Sigmoid colon (tissue), 7 donors: ENCODE measurements at places on chromosomes 2 and 18. TPM values are rescaled to one million over a fixed set of nuclear protein-coding genes. Genes with fewer than 3 reads are reported as not detected.

The PROC gene
- total RNA-seq, result not detected

The SIX3 gene
- not detected for total RNA-seq

The THSD7B gene
- 0.71 TPM for total RNA-seq

The RUFY4 gene
- 0.55 TPM for total RNA-seq

The CRYGD gene
- not detected for total RNA-seq

The COL3A1 gene
- 402 TPM for total RNA-seq

The PRSS56 gene
- total RNA-seq, result not detected

The TGIF1 gene
- total RNA-seq, result 51.3 TPM

The RAMP1 gene
- total RNA-seq, result 476 TPM

DNA sequence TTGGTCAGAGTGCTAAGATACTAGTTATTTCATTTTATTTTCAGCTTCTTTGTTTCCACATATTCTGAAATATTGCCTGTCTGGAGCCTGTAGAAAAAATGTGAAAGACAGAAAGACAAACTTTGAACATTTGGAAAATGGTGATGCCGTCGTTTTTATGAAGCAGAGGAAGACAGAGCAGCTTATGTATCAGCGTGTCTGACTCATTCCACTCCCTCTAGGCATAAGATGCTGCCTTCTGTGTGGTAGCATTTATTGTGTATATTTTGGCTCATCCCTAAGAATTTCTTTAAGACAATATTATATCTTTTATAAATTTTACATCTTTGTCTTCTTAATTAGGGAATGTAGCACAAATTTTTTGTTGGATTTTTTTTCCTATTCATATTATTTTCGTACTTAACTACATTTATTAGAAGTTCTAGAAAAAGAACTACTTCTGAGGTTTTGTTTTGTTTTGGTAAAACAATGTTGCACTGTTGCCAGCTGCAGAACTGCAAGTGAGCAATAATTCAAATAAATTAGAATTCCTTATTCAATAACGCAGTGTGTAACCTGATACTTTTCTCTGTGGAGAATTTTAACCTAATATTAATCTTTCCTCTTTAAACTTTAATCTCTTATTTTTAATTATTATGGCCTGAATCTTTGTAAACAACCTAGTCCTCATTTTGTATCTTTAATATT lies 300.4 kb downstream of the ZNF407 start:
- DNase-seq, result no peak

DNA sequence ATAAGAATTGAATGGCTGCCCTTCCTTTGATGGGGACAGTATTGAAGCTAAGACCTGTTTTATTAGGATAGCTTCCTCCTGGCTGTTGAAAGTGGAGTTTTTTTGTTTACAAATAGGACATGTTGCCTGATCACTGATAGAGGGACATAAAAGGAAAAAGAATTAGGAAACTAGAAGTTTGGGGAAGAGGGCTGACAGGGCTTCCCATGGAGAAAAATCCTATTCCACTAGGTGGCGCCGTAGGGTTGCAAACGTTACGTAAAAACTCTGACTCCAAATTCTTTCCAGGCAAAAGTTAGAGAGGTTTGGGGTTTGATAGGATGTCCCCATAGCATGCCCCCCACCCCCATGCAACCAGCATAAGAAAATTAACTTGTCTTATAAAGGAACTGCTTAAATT lies 11.1 kb upstream of the RBFA start:
- no peak for DNase-seq

GRCh38 chr18:49030692-49031443 lies 80.1 kb upstream of the SMAD7 start:
- no peak for DNase-seq

- no peak for DNase-seq
Measured at GRCh38 chr2:20928617-20929016, 105.7 kb upstream of the LDAH start.

DNA sequence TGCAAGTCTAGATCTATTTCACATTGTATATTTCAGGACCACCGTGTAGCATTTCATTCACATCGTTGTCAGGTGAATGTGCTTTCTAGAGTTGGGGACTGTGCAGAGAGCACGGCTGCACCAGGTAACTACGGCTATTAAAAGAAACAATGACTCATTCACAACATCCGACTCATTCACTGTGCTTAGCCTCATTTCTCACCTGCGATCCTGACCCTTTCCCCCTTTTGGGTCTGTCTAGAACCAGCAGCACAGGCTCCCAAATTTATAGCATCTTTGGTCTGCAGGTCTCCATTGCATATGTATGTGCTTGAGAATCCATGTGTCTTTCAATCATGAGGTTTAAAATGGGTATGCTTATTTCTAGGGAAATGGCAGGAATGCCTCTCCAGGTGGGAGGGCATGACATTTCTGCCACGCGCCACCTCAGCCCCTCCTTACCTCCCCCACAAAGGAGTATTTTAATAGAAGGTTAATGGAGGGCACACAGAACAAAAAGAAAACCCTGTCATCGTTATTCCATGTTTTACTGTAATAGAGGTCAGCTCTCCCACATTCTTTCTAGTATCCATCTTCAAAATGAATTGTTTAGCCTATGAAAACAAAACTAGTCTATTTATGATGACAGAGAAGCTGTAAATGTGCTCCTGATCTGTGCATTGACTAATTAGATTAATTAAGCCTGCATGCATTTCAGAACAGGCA lies 246.7 kb upstream of the EPHA4 start:
- no peak for DNase-seq

DNA sequence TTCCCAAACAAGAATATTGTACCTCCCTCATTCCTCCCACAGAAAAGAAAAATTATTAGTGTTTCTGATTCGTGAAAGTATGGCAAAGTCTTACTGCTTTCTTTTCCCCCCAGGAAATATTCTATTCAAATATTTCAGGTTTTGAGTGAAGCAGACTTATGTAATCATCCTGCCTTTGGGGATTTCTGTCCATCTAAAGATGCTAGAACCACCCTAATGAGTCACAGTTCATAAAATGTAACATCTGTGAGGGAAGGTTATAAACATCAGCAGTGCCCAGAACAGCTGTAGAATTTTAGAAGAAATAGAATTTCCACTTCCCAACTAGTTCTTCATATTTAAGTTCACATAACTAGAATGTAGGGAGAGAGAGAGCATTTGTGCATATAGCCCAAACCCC lies 39.0 kb downstream of the EEF1B2 start:
- no peak for DNase-seq

GRCh38 chr2:135997380-135997779 lies 12.0 kb upstream of the DARS1 start:
- DNase-seq, result no peak

- DNase-seq, result peak; percentile 92
Measured at GRCh38 chr2:1591978-1592907, 152.1 kb downstream of the PXDN start.

GRCh38 chr2:23606968-23607367 lies 222.0 kb downstream of the KLHL29 start:
- DNase-seq, result peak; percentile 27

DNA sequence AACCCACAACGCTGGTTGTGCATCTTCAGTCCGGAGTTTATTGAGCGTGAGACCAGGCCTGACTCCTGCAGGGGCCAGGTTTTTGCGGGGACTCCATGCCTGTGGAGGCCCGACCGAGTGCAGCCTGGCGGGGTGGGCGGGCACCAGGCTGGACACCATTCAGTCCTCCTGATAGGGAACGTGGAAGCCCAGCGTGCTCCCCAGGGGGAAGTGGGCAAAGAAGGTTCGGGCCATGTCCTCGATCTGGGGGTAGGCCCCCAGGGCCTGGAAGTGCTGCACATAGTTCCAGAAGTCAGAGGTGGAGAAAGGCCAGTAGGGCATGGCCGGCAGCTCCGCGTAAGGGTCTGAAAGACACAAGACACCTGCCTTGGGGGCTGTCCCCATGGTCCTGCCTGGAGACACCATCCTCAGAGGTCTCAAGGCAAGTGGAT lies 1.4 kb downstream of the OTOS start:
- DNase-seq, result no peak

GRCh38 chr2:149741646-149742045 lies 154.1 kb upstream of the MMADHC start:
- no peak for DNase-seq

- DNase-seq, result peak; percentile 68
Measured at GRCh38 chr18:70415823-70416488, 127.1 kb downstream of the SOCS6 start.

DNA sequence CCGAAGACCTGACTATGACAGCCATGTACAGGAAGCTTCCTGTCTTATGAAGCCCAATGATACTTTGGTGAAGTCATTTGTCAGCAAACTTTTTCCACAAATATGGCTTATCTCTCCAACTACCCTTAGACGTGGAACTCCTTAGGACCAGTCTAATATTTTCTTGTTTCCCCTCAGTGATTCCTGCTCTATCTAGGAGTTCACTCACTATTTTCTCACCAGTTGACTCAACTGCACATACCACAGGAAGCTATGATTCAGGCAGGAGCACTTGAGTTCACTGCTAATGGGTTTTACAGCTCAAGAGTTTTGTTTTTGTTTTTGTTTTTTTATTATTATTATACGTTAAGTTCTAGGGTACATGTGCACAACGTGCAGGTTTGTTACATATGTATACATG lies 109.3 kb downstream of the ANTXR1 start:
- DNase-seq, result no peak

GRCh38 chr2:196263181-196263747 lies 91.9 kb upstream of the STK17B start:
- no peak for DNase-seq

GRCh38 chr2:19111354-19111753 lies 247.1 kb downstream of the OSR1 start:
- DNase-seq, result no peak

- DNase-seq, result no peak
Measured at GRCh38 chr2:224492531-224492930, 90.6 kb upstream of the FAM124B start.

DNA sequence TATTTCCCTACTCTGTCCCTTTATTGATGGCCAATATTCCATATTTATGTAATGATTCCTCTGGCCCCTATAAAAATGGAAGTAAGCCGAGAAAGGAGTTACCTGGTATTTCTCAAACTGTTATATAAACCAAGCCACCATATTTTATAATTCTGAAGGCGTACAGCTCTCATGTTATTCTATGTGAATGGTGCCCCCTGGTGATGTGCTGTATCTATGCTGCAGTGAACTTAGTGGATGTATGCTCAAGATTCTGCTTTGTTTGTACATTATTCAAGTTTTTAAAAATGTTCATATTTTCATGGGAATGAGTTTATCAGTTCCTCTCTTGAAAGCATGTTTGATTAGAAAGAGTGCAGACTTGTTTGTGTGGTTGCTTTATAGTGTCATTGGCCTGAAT lies 194.5 kb upstream of the LRRTM1 start:
- DNase-seq, result no peak

- DNase-seq, result no peak
Measured at GRCh38 chr2:73101626-73102256, 11.0 kb downstream of the RAB11FIP5 start.

GRCh38 chr2:20343128-20343527 lies 7.5 kb downstream of the PUM2 start:
- DNase-seq, result no peak

- DNase-seq, result no peak
Measured at GRCh38 chr2:240875228-240876034, 6.8 kb downstream of the AGXT start.

GRCh38 chr2:176514805-176515500 lies 245.7 kb downstream of the MTX2 start:
- no peak for DNase-seq

- DNase-seq, result no peak
Measured at GRCh38 chr2:6785493-6785892, 80.2 kb downstream of the CMPK2 start.

DNA sequence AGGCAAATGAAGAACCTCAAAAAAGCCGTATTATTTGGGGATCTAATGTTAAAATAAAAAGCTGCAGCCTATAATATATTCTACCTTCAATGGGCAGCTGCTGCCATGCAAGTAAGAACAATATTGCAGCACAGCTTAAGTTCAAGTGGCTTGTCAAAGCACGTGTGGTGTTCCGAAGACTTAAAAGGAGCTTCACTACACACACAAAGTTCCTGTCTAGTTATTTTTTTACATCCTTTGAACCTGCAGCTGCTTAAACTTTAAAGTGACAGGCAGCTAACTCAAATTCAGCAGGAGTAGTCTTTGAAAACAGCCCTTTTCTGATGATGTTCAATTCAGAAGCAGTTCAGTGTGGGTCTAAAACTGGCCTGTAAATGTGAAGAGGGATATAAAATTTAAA lies 85.8 kb upstream of the XIRP2 start:
- DNase-seq, result no peak

DNA sequence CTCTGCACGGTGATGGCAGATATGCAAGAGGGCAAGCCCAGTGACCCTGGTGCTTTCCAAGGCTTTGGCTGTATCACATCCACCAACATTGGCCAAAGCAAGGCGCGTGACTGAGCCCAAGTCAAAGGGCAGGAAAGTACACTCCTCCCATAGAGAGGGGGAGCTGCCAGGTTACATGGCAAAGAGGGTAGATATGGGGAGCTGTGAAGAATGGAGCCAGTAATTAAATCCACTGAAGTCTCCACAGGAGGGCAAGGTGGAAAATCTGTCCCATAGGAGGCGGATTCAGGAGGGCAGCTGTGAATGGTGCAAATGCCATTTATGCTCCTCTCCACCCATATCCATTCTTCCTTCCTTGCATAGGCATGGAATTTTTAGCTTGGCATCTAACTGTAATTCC lies 44.6 kb upstream of the THOC1 start:
- DNase-seq, result no peak

DNA sequence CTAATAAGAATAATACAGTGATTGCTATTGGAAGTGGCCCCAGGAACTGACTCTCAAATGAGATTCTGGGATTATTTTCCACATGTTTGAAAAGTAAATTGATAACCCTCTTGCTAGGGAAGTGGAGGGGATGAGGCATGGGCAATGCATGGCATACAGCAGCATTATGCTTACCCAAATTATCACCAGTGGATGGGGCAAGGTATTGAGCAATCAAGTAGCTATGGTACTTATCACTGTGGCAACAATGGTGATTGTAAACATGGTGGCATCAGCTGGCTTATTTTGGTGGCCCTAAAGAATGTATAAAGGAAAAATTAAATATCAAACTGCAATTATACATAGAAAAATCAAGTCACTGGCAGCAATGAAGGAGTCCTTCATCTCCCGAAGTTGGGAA lies 155.1 kb downstream of the FIGN start:
- DNase-seq, result no peak
